ENCODE measurements at places on chromosomes 3 and 15.
A peak's percentile ranks its signal among the peaks of the same experiment; 100 is the strongest.

- peak overlapping the region; percentile 98 for H3K4me3 ChIP-seq
- peaks cover 4% of the 10 kb centered on the region for H3K36me3 ChIP-seq
- peaks cover 34% of the 10 kb centered on the region for H3K4me1 ChIP-seq
- H3K27me3 ChIP-seq = no peaks in the 10 kb centered on the region
- DNase-seq = no peak
Observed at GRCh38 chr3:142445816-142446254, 2.0 kb downstream of the XRN1 start.

GRCh38 chr15:61518191-61518950 is 289.3 kb upstream of the RORA start:
- H3K36me3 ChIP-seq = no peaks in the 10 kb centered on the region
- no peak overlapping the region for H3K4me3 ChIP-seq
- H3K4me1 ChIP-seq = peaks cover 4% of the 10 kb centered on the region
- DNase-seq = no peak

GRCh38 chr3:134018850-134019249 is 10.9 kb downstream of the SLCO2A1 start:
- DNase-seq = no peak
- peaks cover 6% of the 10 kb centered on the region for H3K4me1 ChIP-seq
- no peak overlapping the region for H3K27ac ChIP-seq
- no peak overlapping the region for H3K4me3 ChIP-seq

GRCh38 chr3:60206206-60206605 is 1045.0 kb downstream of the FHIT start:
- H3K36me3 ChIP-seq = no peaks in the 10 kb centered on the region
- no peak overlapping the region for H3K27ac ChIP-seq
- peaks cover 9% of the 10 kb centered on the region for H3K4me1 ChIP-seq
- no peaks in the 10 kb centered on the region for H3K27me3 ChIP-seq
- no peak for DNase-seq
- H3K4me3 ChIP-seq = no peak overlapping the region

- H3K27me3 ChIP-seq = no peaks in the 10 kb centered on the region
- H3K27ac ChIP-seq = peak overlapping the region; percentile 10
- peak overlapping the region; percentile 8 for H3K4me3 ChIP-seq
- H3K4me1 ChIP-seq = peaks cover 35% of the 10 kb centered on the region
- peaks cover 2% of the 10 kb centered on the region for H3K36me3 ChIP-seq
Observed at GRCh38 chr15:76312540-76313174, 1.4 kb upstream of the ETFA start.

DNA sequence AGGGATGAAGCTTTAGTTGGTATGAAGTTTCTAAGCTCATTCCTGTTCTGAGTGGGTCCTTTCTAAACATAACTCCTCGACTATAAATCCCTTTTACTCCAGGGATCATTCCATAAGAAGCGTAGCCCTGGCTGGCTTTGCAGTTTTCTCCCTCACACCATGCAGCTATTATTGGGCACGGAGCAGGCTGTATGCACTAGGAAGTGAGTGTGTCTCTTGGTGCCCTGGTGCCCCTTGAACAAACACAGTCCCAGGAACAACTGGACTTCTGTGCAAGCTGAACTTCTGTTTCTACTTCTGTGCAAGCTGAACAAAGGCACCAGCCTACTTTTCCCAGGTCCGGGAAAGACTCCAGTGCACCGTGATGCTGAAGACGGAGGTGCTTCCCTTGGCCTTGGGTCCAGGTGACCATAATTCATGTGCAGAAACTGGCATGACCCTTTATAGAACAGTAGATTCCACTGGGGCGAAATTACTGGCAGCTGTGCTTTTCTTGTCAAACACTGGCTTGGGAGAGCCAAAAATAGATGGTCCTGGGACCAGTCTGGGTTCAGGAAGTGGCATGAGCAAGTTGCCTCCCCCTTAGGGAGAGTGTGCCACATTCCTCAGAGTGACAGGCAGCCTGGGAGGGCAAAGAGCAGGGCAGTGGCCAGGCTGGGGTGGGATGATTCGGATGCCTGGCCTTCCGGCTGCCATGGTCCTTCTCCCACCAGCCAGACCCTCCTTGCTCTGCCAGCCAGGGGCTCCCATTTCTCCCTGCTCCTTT is 127.2 kb downstream of the SLCO3A1 start:
- no peak overlapping the region for H3K27ac ChIP-seq
- H3K27me3 ChIP-seq = peaks cover 13% of the 10 kb centered on the region
- no peak for DNase-seq
- H3K36me3 ChIP-seq = no peaks in the 10 kb centered on the region
- H3K4me3 ChIP-seq = no peak overlapping the region

- H3K27ac ChIP-seq = peak overlapping the region; percentile 98
- peaks cover 61% of the 10 kb centered on the region for H3K4me1 ChIP-seq
- H3K27me3 ChIP-seq = no peaks in the 10 kb centered on the region
- peaks cover 4% of the 10 kb centered on the region for H3K36me3 ChIP-seq
- no peak overlapping the region for H3K4me3 ChIP-seq
Observed at GRCh38 chr3:197309528-197310361, 11.3 kb upstream of the DLG1 start.

Measured in chondrocyte (in vitro differentiated cells).